Activated naive CD4-positive, alpha-beta T cell treated with Interleukin-2 at 50 U/mL for 16 hours (primary cell): ENCODE measurements at places on chromosomes 2 and 18.

DNA sequence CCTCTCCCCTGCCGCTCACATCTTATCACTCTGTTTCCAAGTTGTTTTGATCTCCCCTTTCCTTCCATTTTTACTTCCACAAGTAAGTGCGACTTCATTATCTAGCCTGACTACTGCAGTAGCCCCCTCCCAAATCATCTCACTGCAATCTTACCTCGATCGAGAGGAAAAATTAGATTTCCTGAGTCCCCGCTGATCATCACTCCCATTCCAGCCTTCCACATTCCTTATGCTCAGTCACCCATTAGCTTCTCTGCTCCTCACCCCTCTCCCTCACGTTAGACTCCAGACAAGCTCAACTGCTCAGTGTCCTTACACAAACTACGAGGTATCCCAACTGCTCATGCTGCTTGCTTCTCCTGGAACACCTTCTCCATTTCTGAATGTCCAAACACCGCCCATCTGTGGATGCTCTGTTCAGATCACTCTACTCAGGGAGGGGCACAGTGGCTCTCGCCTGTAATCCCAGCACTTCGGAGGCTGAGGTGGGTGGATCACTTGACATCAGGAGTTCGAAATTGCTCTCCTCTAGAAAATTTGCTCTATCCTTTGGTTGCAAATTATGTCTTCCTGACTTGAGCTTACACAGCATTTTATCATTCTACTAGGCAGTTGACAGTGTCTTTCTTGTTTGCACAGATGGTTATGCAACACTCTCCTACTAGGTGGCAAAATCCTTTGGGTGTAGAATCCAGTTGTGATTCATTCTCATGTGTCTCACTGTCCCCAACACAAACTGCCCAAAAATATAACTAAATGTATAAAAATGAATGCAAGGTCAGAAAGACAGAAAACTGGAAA is 96.5 kb downstream of the INO80D start:
- DNase-seq: no peak

GRCh38 chr18:71021030-71021362 is 732.2 kb downstream of the SOCS6 start:
- no peak for DNase-seq

DNA sequence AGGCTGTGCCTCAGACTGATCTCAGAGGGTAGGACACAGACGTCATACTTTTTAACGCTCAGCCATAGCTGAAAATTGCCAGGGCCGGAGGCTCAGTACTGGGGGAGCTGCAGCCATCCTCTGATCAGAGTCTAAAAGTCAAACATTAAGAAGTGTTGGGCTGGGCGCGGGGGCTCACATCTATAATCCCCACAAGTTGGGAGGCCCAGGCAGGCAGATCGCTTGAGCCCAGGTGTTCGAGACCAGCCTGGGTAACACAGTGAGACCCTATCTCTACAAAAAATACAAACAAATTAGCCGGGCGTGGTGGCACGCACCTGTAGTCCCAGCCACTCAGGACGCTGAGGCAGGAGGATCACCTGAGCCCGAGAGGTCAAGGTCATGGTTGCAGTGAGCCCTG is 48.8 kb downstream of the FAM178B start:
- DNase-seq: no peak

- no peak for DNase-seq
Measured at GRCh38 chr2:13143451-13143850, 426.7 kb downstream of the TRIB2 start.

DNA sequence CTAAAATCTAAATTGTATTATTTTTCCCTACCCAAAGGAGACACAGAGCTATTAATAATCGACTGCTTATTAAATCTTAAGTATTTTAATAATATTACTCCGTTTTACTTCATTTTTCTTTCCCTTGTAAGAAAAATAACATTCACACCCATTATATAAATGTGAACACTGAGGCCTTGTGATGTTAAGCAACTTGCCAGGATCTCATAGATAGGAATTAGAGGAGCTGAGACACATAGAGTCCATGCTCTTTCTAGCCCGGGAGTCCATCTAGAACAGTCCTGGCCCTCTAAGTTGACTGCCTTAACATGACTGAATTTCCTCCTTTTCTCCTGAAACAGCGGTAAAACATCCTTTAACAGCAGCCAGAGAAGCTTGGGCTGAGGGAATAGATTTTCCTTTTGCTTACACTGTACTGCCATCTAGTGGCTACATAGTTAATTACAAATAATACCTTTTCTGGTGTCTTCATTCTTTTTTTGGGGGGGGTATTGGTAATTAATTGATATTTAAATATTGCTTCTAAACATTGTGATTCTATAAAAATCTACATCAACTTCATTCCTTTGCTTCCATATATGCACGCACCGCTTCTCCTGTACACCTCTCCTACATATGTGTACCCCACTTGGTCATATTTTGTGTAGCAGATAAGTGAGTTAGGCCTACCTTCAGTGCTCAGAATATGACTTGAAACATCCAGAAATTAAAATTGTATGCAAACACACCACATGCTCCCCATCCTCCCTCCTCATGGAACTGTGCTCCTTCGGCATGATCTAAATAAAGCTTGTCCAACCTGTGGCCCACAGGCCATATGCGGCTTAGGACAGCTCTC is 125.8 kb upstream of the HNMT start:
- DNase-seq: no peak

DNA sequence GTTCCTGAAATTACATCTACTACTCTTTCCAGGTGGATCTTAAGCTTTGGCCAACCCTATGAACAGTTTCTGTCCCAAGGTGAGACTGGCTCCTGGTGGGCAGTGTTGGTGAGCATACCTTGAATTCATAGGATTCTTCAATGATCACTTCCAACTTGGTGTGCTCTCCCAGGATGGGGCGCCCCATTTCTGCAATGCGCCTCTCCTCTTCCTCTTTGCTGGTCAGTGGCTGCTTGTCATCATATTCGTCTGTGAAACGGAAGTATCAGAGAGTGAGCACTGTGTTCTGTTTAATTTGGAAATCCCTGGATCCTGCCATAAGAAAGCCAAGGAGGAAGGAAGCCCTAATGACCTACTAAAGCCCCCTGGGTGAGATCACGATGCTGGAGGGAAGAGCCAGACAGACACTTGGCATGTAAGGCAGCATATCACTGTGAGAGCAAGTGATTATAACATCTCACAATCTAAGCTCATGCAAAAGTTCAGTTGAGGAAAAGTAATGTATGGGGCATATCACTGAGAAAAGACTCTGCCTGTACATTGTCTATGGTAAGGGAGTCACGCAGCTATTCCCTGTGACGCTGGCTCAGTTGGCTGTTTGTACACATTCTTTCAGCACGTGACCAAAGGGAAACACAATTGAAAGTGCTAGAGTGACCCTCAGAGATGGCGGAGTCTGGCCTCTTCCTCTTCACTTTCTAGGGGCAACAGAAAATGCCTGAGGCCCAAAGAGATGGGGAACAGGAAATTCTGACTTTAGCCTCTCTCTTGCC is 287.0 kb downstream of the SLC8A1 start:
- DNase-seq: no peak

- DNase-seq: no peak
Measured at GRCh38 chr2:25617948-25618646, 55.3 kb downstream of the DTNB start.

DNA sequence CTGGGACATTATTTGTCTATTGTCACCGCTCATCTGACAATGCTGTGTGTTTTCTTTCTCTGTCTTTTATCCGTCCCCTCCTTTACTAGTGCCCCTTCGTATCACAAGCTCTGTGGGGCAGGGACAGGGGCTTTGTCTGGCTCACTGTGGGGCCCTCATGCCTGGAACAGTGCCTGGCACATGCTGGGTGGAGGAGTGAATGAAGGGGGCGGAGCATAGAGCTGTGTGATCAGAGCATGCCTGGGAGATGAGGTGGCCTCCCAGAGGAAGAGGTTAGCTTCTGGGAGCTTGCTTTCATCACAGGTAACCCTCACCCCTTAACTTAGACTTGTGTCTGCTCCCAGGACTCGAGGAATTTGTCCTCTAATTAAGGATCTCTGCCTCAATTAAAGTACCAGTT is 16.4 kb downstream of the MTCL1 start:
- no peak for DNase-seq

DNA sequence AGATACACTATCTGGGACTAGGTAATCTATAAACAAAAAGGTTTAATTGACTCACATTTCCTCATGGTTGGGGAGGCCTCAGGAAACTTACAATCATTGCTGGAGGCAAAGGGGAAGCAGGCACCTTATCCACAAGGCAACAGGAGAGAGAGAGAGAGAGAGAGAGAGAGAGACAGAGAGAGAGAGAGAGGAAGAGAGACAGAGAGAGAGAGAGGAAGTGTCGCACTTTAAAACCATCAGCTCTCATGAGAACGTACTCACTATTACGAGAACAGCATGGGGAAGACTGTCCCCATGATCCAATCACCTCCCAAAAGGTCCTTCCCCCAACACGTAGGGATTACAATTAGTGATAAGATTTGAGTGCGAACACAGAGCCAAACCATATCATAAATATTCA is 253.5 kb upstream of the TRIB2 start:
- DNase-seq: no peak

DNA sequence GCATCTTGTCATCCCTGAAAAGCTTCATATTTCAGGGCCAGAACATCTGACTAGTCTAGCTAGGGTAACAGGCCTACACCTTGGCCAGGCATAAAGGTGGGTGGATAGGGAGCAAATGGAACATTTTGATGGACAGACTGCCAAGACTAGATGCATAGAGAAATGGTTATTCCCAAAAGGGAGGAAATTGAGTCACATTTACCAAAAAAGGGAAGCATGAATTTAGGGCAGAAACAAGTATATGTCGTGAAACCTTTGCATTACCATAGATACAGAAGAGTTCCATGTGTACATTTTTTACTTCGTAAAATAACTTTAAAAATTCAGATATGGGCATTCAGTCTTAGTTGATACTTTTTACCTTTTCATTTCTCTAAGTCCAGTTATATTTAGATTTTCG is 101.3 kb upstream of the ZEB2 start:
- DNase-seq: no peak
